H1 (cell line): ENCODE measurements at places on chromosomes 5 and 9.

- H3K4me3 ChIP-seq = no peak overlapping the region
- H3K27ac ChIP-seq = no peak overlapping the region
- peak; percentile 17 for DNase-seq
Measured at GRCh38 chr5:19733612-19734495, 254.1 kb downstream of the CDH18 start.

DNA sequence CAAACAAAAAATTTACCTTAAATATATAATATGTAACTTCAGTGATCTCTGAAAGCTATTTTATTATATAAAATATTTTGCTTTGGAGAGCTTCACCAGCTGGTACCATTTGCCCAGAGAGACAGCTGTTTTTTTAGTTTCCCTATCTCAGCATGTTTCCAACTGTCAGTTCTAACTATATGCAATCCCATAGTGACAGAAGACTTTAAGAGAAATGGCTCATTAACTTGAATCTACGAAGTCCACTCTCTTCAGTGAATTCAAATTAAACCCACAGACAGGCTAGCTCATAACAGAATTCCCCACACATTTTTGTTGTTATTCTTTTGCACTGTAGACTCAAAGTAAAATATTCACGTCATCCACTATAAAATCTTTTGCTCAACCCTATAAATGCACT is 251.8 kb upstream of the POU5F2 start:
- H3K36me3 ChIP-seq = no peaks in the 10 kb centered on the region
- H3K4me3 ChIP-seq = no peak overlapping the region
- no peak for DNase-seq
- no peaks in the 10 kb centered on the region for H3K27me3 ChIP-seq

GRCh38 chr5:112795342-112795741 is 57.7 kb downstream of the APC start:
- H3K27ac ChIP-seq = no peak overlapping the region
- no peak overlapping the region for H3K4me3 ChIP-seq
- H3K4me1 ChIP-seq = peaks cover 2% of the 10 kb centered on the region; the same call in 1 of the 2 replicates
- no peak for DNase-seq

GRCh38 chr5:180140079-180140554 is 68.6 kb upstream of the RNF130 start:
- no peaks in the 10 kb centered on the region for H3K36me3 ChIP-seq
- DNase-seq = no peak
- H3K27ac ChIP-seq = no peak overlapping the region
- no peak overlapping the region for H3K4me3 ChIP-seq
- no peaks in the 10 kb centered on the region for H3K27me3 ChIP-seq
- H3K4me1 ChIP-seq = no peaks in the 10 kb centered on the region; the same call in 1 of the 2 replicates

DNA sequence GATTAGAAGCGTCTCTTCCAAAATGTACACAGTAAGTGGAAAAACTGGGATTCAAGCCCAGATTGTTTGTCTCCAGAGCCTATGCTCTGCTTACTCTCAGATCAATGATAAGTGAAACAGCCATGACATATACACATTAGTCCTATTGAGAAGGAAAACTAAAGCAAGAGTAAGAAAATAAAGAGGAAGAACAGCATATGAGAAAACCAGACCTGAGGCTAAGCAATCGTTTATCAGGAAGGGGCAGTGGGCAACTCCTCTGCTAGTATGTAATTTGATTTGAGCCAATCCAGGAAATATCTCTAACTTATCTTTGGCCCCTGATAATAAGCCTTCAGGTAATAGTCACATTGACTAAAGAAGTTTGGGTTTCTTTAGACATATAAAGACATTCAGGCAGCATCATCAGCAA is 789.9 kb upstream of the C9orf72 start:
- H3K27me3 ChIP-seq = no peaks in the 10 kb centered on the region
- no peak for DNase-seq
- H3K4me3 ChIP-seq = no peak overlapping the region
- H3K36me3 ChIP-seq = no peaks in the 10 kb centered on the region
- H3K27ac ChIP-seq = no peak overlapping the region

DNA sequence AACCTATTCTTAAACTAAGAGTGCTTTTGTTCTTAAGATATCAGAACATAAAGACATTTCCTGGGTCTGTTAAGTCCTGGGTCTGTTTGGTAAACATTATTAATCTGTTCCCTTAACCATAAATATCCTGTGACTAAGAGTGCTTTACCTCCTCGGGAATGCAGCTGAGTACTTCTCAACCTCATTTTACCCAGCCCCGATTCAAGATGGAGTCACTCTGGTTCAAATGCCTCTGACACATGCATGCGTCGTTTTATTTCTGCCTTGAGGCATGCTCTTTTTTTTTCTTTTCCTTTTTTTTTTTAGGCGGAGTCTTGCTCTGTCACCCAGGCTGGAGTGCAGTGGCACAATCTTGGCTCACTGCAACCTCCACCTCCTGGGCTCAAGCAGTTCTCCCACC is 39.8 kb upstream of the FBXL17 start:
- DNase-seq = no peak
- no peak overlapping the region for H3K27ac ChIP-seq
- H3K27me3 ChIP-seq = no peaks in the 10 kb centered on the region
- no peaks in the 10 kb centered on the region for H3K36me3 ChIP-seq
- H3K4me1 ChIP-seq = no peaks in the 10 kb centered on the region
- H3K4me3 ChIP-seq = no peak overlapping the region

DNA sequence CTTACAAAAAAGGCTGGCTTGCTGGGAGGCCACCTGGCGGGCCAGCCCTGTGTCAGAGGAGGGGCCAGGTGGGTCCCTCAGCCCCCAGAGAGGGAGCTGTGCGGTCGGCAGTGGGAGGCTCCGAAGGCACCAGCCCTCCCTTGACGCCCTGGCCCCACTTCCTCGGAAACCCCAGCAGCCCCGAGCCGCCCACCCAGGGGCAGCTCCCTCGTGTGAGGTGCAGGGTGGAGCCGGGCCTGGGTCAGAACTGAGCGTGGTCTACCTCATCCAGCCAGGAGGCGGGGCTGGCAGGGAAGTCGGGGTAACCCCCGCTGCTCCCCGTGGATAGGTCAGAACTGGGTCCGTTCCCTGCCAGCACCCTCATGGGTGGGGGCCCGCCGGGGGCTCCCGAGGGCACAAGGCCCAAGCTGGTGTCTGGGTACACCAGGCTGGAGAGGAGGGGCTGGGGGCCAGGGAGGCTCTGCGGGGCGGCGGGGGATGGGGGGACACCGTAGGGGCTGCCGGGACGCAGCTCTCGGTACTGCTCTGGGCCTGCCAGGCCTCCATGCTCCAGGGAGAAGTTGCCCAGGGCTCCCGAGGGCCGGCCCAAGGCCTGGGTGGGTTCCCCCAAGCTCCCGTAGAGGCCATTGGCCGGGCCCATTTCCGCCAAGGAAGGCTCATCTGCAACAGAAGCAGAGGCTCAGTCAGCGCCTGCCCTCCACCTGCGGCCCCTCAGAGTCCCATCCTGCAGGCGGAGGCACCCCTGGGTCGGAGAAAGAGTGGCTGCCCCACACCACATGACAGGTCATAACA is 7.6 kb downstream of the LHX3 start:
- no peak overlapping the region for H3K27ac ChIP-seq
- H3K4me1 ChIP-seq = peaks cover 23% of the 10 kb centered on the region
- DNase-seq = no peak

DNA sequence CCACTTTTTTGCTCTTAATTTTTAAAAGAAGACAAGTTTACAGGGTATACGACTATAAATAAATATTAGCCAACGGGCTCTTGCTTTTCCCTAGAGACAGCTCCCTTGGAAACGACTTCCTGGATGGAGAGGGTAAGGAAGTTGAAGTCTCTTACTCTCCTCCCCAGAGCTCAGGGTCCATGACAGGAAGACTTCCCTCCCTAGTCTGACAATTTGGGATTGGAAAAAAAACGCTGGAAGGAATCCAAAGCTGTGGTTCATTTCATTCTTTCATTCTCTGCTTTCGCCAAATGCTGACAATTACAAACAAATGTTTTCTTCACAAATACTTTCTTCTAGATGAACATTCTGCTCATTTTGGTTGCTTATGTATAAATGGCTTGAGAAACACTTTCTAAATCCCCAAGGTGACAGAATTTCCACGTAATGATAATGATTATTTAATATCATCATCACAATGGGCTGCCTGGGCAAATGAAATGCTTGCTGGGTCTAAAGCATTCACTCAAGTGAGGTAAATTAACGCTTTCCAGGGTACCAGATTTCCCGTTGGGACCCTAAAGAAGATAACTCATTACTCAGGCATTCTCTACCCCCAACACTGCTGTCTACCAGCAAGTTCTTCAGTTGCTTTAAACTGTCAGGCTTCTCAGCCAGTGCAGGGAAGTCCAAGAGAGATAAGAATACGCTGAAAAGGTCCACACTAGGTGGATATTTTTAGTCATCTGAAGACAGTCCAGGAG is 139.8 kb upstream of the SLC30A5 start:
- H3K4me1 ChIP-seq = no peaks in the 10 kb centered on the region
- no peaks in the 10 kb centered on the region for H3K27me3 ChIP-seq
- no peak overlapping the region for H3K27ac ChIP-seq
- DNase-seq = no peak
